ENCODE measurements at places on chromosomes 7 and 10.

GRCh38 chr7:1934756-1935155, 264.7 kb downstream of the ELFN1 start:
- DNase-seq = no peak

- no peak for DNase-seq
Measured at GRCh38 chr10:52030975-52031374, 283.1 kb upstream of the DKK1 start.

GRCh38 chr10:283916-284356, 148.7 kb downstream of the ZMYND11 start:
- DNase-seq = no peak

- DNase-seq = no peak
Measured at GRCh38 chr10:7423521-7423920, 12.7 kb upstream of the SFMBT2 start.

Measured in ureter (tissue), 1 donor.